ENCODE measurements at places on chromosomes 5 and 9.

GRCh38 chr9:109639674-109640579, 140.1 kb upstream of the PALM2AKAP2 start:
- DNase-seq, result peak; percentile 53

DNA sequence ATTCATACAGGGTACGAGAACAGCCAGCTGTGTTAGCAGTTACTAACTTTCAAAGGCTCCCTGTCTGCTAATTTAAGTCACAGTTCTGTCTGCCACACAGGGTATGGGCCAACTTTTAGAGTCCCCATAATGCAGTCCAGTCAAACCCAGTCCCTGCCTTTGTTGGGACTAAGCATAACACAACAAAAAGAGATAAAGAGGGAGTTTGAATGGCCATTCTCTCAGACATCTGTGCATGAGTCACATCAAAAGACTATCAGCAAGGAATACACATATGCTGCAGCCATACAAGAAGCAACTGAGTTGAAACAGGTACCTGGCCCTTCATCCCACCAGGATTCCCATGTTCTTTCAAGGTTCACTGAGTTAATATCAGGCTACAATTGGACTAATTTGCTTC, 744.5 kb upstream of the C9orf72 start:
- DNase-seq, result peak; percentile 72

- DNase-seq, result no peak
Measured at GRCh38 chr5:149775785-149776184, 45.7 kb downstream of the PPARGC1B start.

GRCh38 chr5:157486221-157486681, 26.2 kb downstream of the NIPAL4 start:
- DNase-seq, result no peak

GRCh38 chr5:124474528-124475215, 271.8 kb downstream of the ZNF608 start:
- DNase-seq, result no peak

DNA sequence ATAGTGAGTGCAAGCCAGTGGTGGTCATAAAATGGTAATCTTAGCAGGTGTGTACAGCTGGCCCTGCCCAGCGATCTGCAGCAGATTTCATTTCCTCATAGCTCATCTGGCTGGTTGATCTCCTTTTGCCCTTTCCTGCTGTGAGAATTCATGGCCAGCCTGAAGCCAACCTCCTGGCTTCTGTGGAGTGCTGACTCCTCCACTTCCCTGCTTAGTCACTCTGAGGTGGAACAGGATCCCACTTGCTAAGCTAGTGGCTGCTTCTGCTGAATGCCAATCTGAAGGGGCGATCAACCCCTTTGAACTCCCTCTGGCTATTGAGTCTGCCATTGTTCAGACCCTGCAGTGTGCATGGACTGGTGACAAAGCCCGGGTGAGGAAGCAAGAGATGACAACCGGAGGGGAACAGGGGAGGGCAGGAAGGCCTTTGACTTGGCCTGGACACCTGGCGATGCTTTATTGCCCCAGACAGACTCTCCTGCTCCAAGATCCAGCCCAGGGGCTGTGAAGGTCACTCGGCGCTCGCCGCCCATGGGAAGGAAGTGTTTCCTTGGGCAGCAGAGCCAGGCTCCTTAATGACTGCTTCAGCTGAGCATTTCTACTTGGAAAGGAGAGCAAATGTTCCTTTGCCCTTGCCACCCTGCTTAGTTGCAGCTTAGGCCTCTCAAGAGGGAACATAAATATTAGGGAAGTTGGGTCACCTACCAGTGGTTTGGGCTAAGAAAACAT, 341.1 kb downstream of the ZSWIM6 start:
- DNase-seq, result no peak

GRCh38 chr5:180618829-180619562, 27.7 kb upstream of the SCGB3A1 start:
- DNase-seq, result no peak

GRCh38 chr5:8520917-8521316, 652.0 kb downstream of the MTRR start:
- DNase-seq, result peak; percentile 11

DNA sequence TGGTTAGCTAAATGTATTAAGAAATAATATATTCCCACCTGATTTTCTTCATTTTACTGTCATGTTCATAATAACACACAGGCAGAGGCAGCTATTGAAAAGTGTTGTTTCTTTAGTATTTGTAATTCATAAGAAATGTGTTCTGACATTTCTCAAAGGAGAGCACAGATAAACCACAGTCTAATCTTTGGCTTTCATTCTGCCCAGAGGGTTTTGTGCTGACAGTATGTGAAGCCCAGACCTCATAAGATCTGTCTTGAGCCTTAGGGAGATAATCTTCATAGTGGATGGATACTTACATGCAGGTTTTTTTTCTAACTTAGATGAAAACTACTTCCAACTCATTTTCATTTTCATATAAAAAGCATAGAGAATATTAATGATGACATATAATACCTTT, 206.1 kb downstream of the CHSY3 start:
- DNase-seq, result no peak

DNA sequence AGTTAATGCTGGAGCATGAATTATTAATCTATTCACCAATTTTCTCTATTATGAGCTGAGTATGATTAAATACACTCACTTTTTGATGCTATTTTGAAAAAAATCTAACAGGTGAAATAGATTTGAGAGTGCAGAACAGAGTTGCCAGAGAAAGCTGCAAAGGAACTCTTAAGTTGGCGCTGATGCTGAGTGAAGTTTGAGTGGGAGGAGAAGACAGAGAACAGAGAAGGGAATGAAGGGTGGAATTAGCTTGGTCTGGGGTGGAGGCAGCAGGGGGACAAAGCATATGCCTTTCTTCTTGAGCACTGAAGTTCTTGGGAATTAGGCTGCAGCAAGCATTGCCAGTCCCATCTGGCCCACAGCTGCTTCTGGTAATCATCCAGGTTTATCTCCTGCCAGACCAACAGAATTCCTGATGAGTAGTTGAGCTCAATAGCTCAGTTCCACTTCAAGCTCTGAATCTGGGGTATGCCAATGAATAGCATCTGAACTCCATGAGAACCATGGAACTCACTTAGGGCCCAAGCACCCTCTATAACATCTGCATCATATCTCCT, 290.1 kb downstream of the HINT1 start:
- DNase-seq, result peak; percentile 7

DNA sequence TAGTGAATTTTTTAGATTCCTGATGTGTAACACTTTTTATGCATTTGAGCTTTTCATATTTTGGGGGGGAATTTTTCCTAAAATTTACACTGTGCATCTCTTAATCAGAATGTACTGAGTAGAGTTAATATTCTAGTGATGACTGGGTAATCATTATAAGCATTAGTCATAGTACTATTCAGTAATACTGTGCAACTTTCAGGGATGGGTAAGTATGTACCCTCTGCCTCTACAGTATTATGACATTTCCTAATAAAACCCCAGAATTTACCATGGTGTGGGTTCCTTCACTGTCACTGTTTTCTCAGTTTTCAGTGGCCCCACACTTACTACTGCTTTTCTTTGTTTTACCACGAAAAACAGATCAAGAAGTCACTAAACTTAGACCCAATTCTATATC, 2.8 kb upstream of the CMYA5 start:
- no peak for DNase-seq

DNA sequence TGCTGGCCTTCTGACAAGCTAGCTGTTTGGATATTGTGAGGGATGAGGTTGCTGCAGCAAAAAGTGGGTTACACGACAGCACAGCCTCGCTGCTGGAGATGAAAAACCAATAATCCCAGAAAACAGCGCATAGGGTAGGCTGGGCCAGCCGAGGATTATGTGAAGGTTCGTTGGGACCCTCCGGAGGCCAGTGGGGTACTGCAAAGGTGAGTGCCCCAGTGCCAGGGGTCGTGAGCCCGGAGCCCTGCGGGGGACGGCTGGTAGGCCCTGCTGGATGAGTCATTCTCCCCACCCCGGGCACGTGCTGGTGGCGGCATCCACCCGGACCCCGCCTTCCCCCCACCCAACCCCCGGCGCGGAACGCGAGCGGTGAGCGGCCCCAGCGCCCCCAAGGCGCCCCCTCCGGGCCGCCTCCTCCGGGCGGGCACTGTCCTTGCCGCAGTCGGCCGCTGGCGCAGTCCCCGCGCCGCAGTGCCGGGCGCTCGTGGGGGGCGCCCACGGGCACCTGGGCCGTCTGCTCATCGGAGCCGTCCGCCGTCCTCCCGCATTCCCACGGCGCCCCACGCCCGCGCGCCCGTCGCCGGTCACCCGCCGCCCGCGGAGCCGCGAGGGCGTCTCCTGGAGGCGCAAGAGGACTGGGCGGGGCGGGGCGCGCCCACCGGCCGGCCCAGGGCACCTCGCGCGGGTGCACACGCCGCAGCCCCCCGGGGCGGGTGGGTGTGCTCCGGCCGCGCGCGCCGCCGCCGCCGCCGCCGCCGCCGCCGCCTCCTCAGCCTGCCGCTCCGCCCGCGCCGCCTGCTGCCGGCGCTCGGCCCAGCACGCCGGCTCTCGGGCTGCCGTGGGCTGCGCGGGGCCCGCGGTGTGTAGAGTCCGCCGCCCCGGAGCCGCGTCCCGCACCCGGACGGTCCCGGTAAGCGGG, at the start of gene PHF24:
Gene PHF24, plus strand, starts transcription at position 794 of the 919 bp plus-strand sequence. CDS start 13,014 bp downstream, outside the sequence.
- DNase-seq, result no peak

- no peak for DNase-seq
Measured at GRCh38 chr9:76620996-76621395, 143.2 kb upstream of the PCA3 start.

DNA sequence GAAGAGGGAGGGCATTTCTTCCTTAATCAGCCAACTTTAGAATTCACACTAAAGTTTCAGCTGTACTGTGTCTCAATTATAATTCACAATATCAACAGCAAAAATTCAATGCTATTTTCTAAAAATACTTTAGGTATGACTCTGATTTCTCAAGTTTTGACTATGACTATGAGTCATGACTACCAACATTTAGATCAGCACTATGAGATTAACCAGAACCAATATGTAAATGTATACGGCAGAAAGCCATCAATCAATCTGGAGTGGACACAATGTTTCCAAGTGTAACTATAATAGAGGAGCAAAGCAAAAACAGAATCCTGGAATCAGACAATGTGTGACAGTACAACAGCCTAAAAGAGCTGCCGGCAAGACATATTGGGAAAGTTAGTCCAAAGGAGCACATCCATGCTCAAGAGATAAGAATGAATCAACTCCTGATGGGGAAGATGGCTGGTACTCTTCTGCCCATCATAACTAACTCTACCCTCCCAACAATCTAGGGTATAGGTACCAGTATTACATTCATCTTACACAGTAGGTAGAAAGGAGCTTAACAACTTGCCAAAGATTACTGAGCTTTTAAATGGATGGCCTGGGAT, 294.4 kb downstream of the SEMA5A start:
- no peak for DNase-seq

GRCh38 chr9:76400534-76401096, 6.4 kb upstream of the RFK start:
- no peak for DNase-seq

DNA sequence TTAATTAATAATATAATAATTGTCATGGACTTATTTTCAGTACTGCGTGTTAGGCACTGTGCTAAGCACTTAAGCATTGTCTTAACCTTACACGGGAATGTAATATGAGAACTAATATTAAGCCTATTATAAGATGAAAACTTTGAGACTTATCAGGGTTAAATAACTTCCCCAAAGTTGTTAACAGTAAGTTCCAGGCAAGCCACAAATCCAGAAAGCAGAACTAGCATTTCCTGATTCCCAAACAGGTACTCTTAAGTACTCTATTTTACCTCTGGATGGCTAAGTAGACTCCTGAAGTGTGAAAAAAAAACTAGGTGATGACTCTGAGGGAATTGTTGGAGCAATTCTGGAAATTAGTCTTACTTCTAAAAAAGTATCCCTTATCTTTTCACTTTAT, 23.8 kb downstream of the GABRG2 start:
- DNase-seq, result no peak

DNA sequence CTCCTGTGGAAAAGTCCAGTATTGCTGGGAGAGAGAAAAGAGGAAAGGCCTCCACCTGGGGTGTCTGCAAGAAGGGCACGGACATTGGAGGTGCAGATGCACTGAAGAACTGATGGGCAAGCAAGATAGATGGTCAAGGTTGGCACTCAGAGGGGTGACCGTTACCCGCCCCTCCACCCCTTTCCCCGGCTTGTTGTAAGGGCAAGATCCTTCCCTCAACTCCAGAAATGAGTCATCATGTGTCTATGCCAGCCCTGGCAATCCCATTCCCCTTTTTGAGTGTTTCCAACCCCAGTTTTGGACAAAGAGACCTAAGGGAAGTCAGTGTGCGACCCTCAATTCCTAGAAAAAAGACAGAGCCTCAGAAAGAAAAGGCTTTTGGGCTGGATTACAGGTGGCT, 34.9 kb upstream of the ATP6V1G1 start:
- DNase-seq, result no peak

DNA sequence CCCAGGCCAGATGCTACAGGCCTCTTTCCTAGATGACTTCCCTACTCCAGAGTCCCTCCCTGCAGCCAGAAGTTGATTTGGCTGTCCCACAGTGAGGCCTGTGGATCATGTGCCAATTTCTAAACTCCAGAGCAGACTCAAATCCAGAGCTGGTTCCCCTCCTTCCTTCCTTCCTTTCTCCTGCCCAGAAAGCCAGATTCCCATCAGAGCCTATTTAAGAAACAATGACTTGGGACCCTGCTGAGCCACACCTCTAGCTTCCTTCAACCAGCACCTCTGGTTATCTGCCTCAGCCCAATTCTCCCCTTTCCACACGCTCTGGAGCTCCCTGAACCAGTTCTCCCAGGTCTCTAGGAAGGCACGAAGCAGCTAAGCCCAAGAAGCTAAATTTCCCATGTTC, 7.2 kb downstream of the FAM219A start:
- DNase-seq, result no peak

- DNase-seq, result no peak
Measured at GRCh38 chr5:143262393-143263174, 140.9 kb downstream of the NR3C1 start.

DNA sequence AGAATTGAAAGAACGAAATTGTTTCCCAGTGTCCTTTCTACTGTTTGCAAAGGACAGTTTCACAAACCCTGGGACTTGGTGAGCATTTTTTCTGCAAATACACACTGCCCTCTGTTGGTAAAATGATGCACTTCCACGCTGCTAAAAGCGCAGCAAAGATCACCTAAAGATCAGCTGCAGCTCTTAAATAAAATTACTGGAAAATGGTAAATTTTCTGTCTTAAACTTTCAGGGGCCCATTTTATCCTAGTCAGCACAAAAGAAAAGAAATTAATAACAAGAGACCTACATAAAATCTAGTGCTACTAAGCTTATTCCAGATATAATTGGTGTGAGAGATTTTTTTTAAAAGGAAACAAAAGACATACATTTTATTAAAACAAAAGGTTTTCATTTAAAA, 566.0 kb downstream of the CAAP1 start:
- peak; percentile 73 for DNase-seq

DNA sequence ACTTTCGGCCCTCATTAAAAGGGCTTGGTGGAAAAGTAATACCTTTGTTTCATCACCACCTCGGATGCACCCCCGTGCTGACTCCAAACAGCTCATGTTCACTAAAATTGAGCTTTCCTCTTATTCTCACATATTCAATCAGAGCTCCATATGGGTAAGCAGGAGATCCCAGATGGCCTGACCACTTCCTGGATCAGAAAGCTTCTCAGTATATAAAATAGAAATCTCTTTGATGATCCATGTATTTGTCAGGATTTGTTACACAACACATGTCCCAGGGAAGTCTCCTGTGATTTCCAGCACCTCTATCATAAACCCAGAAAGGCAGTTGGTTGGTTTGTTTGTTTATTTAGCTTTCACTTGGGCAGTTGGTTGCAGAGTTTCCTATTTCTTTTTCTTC, 402.0 kb downstream of the MLLT3 start:
- no peak for DNase-seq

Data from pons (tissue), 1 donor.